Fibroblast of skin of left biceps (primary cell): ENCODE measurements at places on chromosomes 11 and 22.

- DNase-seq: no peak
These were observed 115.4 kb downstream of the KIAA1671 start for GRCh38 chr22:25067851-25068421.

DNA sequence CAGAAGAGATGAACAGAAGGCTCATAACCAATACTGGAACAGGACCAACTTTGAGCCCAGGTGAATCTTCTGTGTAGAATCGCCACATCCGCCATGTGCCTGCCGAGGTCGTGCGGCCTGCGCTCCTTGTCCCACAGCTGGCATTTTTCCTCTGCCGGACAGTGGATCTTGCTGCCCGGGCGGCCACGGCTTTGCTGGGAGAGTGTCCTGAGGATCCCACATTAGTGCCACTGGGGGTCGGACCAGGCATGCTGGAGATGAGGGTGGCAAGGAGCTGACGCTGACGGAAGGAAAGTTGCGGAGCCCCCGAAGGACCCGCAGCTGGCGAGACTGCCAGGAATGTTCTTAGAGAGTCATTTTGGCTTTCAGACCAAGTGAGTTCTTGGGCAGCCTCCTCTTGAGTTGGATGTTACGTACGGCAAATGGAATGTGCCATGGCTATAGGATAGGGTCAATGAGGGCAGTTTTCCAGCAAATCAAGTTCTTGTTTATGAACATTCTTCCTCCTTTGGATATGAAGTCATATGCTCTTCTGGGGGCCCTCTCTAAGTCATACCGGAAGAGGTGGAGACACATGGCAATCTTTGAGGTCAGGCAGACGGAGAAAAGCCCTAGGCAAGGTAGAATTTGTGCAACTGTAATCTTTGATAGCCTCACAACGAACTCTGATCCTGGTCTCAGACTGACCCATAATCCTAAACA is 57.4 kb upstream of the NUP160 start:
- no peak for DNase-seq

- no peak for DNase-seq
These were observed 8.0 kb downstream of the TUBGCP6 start for GRCh38 chr22:50236731-50237409.

DNA sequence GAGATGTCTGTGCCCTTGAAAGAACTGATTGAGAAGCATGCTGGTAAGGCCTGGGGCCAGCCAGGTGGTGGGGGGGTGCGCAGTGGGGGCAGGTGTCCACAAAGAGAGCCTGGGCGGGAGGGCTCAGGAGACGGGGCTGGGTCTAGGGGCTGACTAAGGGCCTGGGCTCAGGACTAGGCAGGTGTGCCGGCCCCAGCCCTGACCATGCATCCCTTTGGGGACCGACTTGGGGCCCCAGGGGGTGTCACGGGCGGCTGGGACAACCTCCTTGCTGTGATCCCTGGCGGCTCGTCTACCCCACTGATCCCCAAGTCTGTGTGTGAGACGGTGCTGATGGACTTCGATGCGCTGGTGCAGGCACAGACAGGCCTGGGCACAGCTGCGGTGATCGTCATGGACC is 4.4 kb downstream of the NDUFV1 start:
- no peak for DNase-seq

- no peak for DNase-seq
These were observed 88.1 kb downstream of the MICAL2 start for GRCh38 chr11:12198251-12199222.

- DNase-seq: no peak
These were observed 1.9 kb upstream of the SLC25A45 start for GRCh38 chr11:65384301-65384889.

GRCh38 chr11:72466410-72466809 is 32.1 kb upstream of the CLPB start:
- no peak for DNase-seq

- DNase-seq: no peak
These were observed 22.0 kb upstream of the ACER3 start for GRCh38 chr11:76838678-76839068.

- DNase-seq: no peak
These were observed 3.8 kb upstream of the CAPN5 start for GRCh38 chr11:77062924-77063323.

GRCh38 chr11:1742371-1742770 is 8.0 kb downstream of the IFITM10 start:
- DNase-seq: no peak

GRCh38 chr22:30121960-30122359 is 41.7 kb downstream of the HORMAD2 start:
- no peak for DNase-seq

DNA sequence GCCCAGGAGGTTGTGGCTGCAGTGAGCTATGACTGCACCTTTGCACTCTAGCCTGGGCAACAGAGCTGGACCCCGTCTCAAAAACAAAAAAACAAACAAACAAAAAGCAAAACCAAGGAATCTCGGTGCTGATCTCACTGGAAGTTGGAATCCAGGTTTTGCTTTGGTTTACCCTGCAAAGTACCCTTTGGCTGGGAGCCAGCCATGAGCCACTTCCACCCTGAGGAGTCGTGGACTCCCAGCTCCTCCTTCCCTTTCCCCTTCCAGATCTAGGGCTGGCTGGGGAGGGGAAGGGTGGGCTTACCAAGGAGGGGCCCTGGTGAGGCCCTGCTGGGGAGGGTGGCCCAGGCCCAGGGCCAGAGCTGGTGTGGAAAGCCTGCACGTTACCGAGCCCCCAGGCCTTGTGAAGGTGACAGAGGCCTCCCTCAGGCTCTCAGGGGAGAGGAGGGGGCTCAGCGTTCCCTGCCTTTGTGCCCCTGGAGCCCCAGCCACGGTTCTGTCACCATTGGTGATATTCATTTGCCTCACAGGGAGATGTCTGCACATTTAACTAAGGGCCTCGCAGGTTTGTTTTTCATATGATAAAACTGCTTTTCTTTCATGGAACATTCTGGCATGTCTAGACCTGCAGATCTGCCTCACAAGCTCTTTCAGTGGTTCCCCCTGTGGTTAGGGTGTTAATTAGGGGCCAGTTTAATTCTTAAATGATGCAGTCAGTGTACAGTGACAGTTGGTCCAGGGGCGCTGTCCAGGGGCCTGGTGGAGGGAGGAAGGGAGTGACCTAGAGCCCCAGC is 29.0 kb downstream of the FBLN1 start:
- no peak for DNase-seq

DNA sequence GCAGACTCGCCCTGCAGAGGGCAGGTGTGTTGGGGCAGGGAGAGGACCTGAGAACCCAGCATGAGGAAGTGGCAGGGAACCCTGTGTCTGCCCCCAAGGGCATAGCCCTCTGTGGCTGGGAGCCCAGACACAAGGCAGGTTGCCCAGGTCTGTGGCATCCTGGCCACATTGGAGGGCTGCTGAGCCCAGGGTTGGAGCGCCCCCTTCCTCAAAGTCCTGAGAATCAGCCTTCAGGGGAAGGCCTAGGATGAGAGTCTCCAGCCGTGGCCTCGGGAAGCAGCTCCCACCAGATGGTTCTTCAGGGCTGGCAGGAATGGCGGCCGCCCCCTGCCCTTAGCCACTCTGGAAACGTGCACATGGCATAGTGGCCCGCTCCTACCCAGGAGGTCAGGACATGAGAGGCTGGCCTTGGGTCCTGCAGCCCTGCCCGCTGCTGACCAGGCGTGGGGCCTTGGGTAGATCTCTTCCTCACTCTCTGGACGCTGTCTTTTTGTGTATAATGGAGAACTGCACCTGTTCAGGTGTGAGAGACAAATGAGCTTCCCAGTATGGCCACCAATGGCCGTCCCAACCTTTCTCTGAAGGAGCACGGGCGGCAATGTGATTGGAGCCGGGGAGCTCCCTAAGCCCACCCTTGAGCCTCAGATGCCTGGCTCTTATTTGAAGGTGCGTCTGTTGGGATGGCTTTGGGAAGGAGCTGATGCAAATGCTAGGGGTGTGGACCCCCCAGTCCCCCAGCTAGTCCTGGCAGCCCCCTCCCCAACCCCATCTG is 4.6 kb upstream of the CDC42BPG start:
- DNase-seq: no peak

DNA sequence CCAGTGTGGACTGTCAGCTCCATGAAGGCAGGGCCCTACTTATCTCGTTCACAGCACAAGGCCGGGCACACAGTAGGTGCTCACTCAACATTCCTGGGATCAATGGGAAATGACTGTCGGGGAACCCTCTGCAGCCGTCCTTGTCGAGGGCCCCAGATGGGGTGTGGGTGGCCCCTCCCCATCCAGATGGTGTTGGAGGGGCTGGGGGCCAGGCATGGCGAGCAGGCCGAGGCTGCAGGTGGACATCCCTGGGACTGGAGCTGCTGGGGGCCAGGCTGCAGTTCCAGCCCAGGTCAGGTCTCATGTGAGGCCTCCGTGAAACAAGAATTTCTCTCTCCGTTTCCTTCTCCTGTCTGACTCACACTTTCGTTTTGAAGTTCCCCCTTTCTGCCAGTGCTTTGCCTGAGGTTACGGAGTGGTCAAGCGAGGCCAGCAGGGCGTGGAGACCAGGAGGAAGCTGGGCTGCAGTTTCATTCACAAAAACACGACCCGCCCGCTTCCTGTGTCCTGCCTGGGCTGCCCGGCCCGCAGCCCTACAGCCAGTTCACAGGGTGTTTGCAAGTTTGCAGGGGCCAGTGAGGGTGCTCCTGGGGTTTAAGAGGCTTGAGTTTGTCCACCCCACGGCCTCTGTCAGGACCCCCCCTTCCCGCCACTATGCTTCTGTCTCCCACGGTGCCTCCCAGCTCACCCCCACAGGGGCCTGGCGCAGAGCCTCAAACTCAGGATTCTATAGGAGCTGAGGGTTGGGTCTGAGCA is 4.5 kb downstream of the MYEOV start:
- no peak for DNase-seq

- no peak for DNase-seq
These were observed 23.7 kb upstream of the FGF3 start for GRCh38 chr11:69842746-69843528.

- DNase-seq: no peak
These were observed 48.7 kb downstream of the DDX6 start for GRCh38 chr11:118742304-118742703.

DNA sequence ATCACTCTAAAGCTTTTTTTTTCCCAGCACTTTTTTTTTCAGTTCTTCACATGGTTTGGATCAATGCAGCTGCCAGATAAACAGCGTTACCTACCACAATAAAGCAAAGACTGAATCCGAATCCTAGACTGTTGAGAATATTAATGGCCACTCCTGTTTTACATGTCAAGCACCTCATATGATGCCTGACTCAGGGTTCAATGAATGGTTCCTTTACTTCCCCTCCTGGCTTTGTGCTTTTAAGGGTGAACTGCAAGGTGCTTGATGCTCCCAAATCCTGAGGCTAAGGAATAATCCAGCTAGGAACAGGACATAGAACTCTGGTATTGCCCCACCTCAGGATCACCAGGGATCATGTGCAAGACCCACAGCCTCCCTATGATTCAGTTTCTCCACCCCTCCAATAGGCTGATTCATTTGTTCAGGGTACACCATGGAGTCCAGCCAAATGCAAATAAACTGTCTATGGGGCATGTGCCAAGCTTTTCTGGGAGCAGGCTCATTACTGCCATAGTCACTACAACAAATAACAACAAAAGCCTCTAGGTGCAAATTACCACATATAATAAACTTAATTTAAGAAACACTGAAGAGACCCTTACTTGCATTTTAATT is 104.3 kb downstream of the GAB2 start:
- DNase-seq: no peak

DNA sequence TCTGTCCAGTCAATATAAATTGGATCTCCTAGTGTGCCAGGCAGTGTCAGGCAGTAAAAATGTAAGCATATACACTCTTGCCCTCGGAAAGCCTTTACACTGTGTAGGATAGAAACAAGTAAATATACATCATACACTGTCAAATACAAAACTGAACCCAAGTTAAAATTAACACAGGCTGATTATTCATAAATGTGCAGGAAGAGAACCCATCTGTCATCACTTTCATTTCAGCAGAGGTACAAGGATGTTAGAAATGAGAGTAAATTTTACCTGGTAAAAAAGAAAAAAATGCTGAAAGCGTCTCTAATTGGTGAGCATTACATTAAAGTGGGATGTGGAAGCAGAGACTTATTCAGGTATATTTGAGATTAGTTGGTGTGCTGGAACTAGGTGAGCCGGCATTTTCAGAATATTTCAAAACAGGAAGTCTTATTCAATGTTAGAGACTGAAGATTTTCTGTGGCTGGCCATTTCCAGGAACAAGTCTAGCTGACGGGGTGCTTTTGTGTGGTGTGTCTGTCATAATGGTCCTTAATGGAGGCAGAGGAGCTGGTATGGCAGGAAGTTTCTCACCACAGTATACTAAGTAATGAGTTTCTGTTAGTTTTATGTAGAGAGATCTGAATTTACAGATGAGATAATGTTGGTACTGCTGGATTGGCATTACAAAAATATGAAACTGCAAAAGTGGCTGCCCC is 192.6 kb downstream of the CASP12 start:
- no peak for DNase-seq

DNA sequence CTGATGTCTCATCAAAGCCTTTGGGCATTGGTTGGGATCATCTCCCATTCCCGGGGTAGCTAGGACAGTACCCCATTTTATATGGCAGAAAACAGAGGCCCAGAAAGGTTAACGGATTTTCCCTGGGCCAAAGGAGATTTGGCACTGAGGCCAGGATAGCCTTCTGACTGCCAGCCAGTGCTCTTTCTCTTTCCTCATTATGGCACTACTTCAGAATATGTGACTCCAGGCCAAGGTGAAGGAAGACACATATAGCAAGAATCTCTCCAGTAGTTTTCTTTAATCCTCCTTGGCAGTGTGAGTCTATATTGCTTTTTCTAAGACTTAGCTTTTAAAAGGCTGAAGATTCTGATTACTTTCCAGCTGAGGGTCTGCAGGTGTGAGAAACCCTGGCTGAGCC is 94.8 kb upstream of the AMOTL1 start:
- DNase-seq: no peak

DNA sequence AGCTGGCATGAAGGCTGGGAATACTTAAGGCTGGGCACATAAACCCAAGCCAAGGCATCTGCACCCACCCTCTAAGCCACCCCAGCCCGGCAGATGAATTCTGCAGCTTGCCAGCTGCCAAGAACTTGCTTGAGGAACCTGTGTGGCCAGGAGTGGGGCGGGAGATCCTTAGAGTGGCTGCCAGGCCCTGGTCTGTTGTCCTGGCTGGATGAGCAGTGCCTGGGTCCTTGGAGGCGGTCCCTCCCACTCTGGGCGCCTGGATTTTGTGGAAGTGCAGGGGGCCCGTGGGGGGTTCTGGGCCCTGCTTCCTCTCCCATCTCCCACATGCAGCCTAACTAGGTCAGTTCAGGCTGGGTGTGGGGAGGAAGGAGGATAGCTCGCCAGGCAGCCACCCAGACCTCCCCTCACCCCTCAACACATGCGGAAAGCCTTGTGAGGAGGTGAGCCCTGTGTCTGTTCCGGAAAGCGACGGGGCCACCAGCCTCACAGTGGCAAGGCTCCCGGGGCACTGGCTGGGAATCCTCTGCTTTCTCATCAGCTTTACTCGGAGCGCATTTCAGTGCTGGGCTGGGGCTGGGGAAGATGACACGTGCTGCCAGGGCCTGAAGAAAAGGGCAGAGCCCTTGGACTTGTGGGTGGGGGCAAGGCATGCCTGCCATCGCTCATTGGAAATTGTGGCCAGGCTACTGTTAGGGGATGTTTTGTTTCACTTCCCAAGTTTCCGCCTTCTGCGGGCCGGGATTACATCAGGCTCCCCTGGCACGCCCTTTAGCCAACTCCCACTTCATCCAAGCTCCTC is 8.4 kb downstream of the DAGLA start:
- DNase-seq: no peak
